ENCODE measurements at places on chromosomes 1 and 21. TPM values are rescaled to one million over a fixed set of nuclear protein-coding genes. Genes with fewer than 3 reads are reported as not detected.

Gene DNTTIP2
- 29.4 TPM for total RNA-seq

Gene RPE65
- 3.5 TPM for total RNA-seq

Gene MIB2
- 43.0 TPM for total RNA-seq

DNA sequence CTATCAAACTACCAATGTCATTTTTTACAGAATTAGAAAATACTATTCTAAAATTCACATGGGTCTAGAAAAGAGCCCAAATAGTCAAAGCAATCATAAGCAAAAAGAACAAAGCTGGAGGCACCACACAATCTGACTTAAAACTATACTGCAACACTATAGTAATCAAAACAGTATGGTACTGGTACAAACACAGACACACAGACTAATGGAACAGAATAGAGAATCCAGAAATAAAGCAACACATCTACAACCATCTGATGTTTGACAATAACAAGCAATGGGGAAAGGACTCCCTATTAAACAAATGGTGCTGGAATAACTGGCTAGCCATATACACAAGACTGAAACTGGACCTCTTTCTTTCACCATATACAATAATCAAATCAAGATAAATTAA is 39.8 kb downstream of the CD53 start:
- no peak for DNase-seq

GRCh38 chr1:162701286-162701685 is 69.0 kb downstream of the DDR2 start:
- no peak for DNase-seq

- DNase-seq = no peak
Observed at GRCh38 chr21:35437941-35438340, 388.8 kb upstream of the RUNX1 start.

Gene S1PR1
- total RNA-seq = 25.6 TPM

- DNase-seq = no peak
Observed at GRCh38 chr1:179043907-179044306, 18.2 kb downstream of the FAM20B start.

DNA sequence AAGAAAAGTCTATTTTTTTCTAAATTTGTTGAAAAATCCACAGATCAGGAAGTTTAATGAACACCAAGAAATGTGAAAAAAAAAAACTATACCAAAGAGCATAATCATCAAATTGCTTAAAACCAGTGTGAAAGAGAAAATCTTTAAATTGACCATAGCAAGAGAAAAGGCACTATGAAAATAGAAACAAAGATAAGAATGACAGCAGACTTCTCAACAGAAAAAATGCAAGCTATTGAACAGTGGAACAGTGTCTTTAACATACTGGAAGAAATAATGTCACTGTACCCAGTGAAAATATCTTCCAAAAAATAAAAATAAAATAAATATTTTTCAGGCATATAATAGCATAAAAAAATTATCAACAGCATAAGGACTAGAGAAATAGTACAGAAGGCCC is 243.0 kb upstream of the GJB5 start:
- DNase-seq = no peak

DNA sequence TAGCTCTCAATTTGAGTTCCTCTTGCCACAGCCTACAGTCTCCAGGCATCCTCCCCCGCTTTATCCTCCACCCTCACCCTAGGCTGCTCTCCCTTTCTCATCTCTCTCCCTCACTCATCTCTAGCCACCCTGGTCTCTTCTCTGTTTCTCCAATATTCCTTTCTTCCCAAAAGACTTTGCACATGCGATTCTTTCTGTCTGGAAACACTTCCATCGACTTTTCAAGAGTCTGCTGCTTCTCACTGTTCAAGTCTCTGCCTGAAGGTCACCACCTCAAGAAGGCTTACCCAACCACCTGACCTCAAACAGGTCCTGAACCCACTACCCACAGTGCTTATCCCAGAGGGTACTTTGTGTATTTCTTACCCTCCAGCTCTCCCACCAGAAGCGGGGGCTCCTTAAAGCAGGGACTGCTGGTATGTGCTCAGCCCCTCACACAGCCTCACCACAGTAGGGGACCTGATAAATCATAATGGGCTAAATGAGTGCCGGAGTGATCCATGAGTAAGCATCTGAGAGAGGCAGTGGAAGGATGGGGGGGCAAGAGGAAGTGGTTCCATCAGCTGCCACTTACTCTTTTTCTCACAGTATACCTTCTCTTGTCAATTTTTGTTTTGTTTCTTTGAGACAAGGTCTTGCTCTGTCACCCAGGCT is 14.3 kb upstream of the KRTAP19-8 start:
- no peak for DNase-seq

- DNase-seq = no peak
Observed at GRCh38 chr1:47469390-47469759, 31.5 kb downstream of the FOXD2 start.

DNA sequence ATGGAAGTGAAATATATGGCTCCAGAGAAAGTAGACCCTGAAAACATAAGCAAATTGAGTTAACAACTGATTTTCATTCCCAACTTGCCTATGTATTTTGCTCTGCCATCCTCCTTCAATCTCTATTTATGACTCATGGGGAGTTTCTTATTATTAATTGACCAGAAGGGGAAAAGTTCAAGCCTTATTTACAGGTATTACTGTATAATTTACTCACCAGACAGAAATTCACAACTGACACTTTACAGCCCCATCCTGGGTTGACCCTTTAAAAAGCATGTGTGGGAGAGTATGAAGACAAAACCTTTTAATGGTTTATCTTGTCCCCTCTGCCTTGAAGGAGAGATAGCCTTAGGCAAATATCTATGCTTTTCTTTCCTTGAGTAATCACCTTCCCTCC is 39.8 kb upstream of the C1orf53 start:
- DNase-seq = no peak

GRCh38 chr1:229025576-229025975 is 245.3 kb upstream of the RAB4A start:
- DNase-seq = no peak

Gene CD247
- not detected for total RNA-seq

- no peak for DNase-seq
Observed at GRCh38 chr1:10484521-10484920, 9.8 kb downstream of the PEX14 start.

- DNase-seq = no peak
Observed at GRCh38 chr1:87452648-87453047, 124.0 kb downstream of the LMO4 start.

DNA sequence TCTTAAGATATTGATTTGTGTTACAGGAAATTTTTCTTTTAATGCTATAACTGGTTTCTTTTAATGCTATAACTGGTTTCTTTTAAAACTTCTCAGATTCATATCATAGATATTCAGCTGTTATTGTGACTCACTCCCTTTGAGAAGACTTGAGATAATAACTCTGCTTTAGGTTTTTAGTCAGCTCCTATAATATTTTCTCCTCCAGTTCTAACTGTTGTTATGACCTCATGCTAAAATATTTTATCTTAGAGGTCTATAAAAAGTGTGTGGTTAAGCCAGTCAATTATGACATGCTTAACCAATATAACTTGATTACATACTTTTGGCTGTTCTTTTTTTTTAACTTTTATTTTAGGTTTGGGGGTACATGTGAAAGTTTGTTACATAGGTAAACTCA is 280.2 kb downstream of the PTGER3 start:
- no peak for DNase-seq

Gene ROR1
- total RNA-seq = 10.9 TPM

- DNase-seq = no peak
Observed at GRCh38 chr21:44959376-44960091, 19.7 kb downstream of the SLX9 start.

Gene KCNA3
- 2.6 TPM for total RNA-seq

Gene MAP3K21
- total RNA-seq = 0.26 TPM

Gene NBPF8
- 7.1 TPM for total RNA-seq

Gene TMEM200B
- 44.1 TPM for total RNA-seq

Gene HSPA6
- total RNA-seq = not detected

- no peak for DNase-seq
Observed at GRCh38 chr1:93625582-93626327, 55.9 kb downstream of the BCAR3 start.

DNA sequence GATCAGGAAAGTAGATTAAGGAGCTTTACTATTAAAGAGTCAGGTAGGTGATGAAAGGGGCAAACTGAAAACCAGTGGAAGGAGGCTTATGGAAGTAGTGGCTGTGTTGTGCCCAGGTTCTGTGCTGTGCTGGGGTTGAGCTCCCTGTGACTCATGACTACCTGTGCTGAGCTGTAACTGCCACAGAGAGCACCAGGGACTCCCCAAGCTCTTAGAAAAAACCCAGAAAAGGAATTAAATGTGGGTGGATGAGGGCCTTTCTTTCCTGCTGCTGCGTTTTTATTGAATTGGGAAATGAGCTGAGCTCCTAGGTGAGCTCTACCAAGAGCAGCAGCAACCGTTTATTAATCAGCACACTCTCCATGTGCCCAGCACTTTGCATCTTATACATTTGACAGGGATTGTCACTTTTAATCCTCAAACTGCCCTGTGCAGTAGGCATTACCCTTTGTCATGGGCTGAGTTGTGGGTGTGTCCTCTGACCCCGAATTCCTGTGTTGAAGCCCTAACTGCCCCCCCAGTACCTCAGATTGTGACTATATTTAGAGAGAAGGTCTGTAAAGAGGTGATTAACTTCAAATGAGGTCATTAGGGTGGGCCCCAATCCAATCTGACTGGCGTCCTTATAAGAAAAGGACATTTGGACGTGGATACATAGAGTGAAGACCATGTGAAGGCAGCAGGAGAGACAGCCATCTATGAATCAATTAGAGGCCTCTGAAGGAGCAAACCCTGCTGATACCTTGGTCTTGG is 65.4 kb downstream of the AK4 start:
- no peak for DNase-seq

Gene KRTAP19-5
- not detected for total RNA-seq

DNA sequence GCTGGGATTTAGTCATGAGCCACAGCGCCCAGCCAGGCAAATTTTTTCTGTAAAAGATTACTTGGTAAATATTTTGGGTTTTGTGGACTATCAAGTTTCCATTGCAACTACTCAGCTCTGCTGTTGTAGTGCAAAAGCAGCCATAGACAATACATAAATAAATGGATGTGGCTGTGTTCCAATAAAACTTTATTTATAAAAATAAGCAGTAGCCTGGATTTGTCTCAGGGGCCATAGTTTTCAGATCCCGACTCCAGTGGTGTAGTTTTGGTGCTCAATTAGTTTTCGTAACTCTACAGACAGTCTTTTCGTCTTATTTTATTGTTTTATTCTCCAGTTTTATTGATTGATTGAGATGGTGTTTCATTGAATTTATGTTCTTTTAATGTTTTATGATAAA is 80.1 kb upstream of the IVNS1ABP start:
- DNase-seq = no peak

DNA sequence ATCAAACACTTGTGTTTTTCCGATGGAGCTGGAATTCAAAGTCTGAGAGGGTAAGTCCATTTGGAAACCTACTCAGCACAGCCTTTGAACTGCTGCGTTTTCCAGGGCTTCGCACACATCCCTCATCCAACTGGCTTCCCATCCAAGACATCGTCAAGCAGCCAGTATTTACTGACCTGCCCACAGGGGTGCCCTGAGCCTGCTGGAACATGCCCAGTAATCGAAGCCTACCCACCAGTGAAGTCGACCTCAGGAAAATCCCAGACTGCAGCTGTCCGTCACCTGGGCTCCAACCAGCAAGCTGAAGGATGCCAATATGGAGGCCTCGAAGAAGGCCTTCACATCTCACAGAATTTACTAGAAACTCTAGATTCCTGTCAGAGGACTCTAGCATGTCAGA is 261.6 kb downstream of the PLPP3 start:
- DNase-seq = no peak

DNA sequence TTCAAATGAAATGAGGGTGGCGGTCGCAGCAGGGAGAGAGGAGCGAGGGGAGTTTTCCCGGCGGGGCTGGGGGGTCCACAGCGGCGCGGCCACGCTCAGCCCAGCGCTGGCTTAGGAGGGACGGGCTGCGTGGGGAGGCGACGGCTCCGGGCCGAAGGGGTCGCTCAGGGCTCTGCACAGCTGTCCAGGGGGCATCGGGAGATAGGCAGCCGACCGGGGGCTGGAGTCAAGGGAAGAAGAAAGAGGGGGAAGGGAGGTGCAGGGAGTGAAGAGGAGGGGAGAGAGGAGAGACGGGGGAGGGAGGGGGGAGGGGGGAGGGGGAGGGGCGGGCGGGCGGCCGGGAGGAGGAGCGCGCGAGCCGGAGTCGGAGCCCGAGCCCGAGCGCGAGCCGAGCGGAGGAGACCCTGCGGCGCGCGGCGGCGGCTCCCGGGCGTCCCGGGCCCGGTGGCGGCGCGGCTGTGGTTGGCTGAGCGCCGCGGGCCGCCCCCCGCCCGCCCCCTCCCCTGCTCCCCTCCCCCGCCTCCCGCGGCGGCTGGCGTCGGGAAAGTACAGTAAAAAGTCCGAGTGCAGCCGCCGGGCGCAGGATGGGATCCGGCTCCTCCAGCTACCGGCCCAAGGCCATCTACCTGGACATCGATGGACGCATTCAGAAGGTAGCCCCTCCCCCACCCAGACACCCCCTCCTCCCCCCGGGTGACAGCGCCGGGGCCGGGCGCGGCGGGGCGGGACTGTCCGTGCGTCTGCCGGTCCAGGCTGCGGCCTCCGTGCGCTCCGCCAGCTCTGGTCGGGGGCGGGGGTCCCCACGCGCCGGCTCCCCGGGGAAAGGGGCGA is at the start of gene PDE9A:
PDE9A (plus strand) TSS at position 391 of the 831 bp plus-strand sequence; CDS start at position 585, 194 bp downstream.
- DNase-seq = peak; percentile 41

Gene CYP2J2
- total RNA-seq = not detected

DNA sequence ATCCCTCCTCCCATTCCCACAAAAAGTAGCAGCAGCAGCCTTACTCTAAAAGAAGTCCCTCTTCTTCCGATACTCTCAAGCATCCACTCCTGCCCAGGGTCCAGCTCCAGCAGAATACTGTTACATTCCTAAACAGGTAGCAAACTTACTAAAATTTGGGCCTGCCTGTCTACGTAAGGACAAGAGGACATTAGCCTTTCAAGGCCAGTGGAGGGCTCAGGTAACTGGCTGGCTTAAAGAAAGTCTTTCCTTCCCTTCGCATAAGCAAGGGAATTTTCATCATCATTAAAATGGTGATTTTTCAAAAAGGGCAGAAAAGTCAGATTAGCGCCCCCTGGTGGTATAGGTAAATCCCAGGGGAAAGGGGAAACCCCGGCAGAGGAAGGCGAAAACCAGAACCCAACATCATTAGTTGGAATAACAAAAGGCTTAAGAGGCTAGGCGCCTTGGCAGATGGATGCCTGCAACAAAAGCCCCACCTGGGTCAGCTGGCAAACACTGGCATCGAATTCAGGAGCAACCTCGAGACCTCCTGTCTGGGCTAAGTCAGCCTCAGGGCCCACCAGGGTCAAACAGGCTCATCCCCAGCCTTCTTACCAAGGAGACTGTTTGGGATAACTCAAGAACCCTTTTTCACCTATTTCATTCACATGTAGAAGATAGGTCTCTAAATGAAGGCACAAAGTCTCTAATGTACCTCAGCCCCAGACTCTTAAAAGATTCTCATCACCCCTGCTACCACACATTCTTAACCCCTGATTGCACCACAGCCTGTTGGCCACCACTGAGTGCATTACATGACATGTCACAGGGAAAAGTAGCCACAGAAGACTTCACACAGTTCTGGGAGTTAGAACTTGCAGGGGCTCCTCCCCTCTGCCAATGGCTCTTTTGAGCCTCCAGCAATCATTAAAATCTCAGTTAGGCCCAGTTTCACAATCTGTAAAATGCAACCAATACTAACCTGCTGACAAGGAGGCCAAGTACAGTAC is 36.7 kb downstream of the ERI3 start:
- DNase-seq = peak; percentile 22

Data from uterus (tissue), 4 donors.